ENCODE measurements at places on chromosomes 3 and 15. TPM values are rescaled to one million over a fixed set of nuclear protein-coding genes. Genes with fewer than 3 reads are reported as not detected.

SAMMSON gene
- not detected for total RNA-seq

PPP2R3A gene
- 22.5 TPM for total RNA-seq

PLAAT1 gene
- 4.8 TPM for total RNA-seq

CAMK2N2 gene
- total RNA-seq = 1.1 TPM

STOML1 gene
- total RNA-seq = 19.9 TPM

DOCK3 gene
- 1.0 TPM for total RNA-seq

SERINC4 gene
- not detected for total RNA-seq

AQP9 gene
- not detected for total RNA-seq

SPTBN5 gene
- under 0.01 TPM for total RNA-seq

GLDN gene
- 0.74 TPM for total RNA-seq

EIF4E3 gene
- 0.07 TPM for total RNA-seq

NSMCE3 gene
- total RNA-seq = 13.5 TPM

TM4SF4 gene
- total RNA-seq = not detected

UBXN7 gene
- total RNA-seq = 9.1 TPM

PAQR5 gene
- 1.3 TPM for total RNA-seq

ZKSCAN7 gene
- 1.9 TPM for total RNA-seq

ARMC8 gene
- total RNA-seq = 47.9 TPM

IMPDH2 gene
- 112 TPM for total RNA-seq

ZIC4 gene
- 0.02 TPM for total RNA-seq

CCR1 gene
- total RNA-seq = 5.6 TPM

PRR20G gene
- total RNA-seq = not detected

DAPK2 gene
- 7.3 TPM for total RNA-seq

CKMT1A gene
- not detected for total RNA-seq

SLC12A1 gene
- total RNA-seq = not detected

ANKUB1 gene
- not detected for total RNA-seq

TEX55 gene
- total RNA-seq = not detected

CYP8B1 gene
- total RNA-seq = not detected

P4HTM gene
- total RNA-seq = 25.7 TPM

SEMA3G gene
- not detected for total RNA-seq

CNTN3 gene
- not detected for total RNA-seq

ACTC1 gene
- total RNA-seq = 2.9 TPM

CSPG4 gene
- 3.4 TPM for total RNA-seq

CYP19A1 gene
- 0.86 TPM for total RNA-seq

JAGN1 gene
- total RNA-seq = 30.6 TPM

GOLGA8S gene
- not detected for total RNA-seq

ABHD14A gene
- total RNA-seq = 17.8 TPM

FGF7 gene
- 11.5 TPM for total RNA-seq

EAF2 gene
- 8.3 TPM for total RNA-seq

CLDN18 gene
- total RNA-seq = not detected

GOLGA6L10 gene
- total RNA-seq = 0.25 TPM

ST3GAL6 gene
- total RNA-seq = 11.6 TPM

VEPH1 gene
- total RNA-seq = 54.4 TPM

LINS1 gene
- 16.9 TPM for total RNA-seq

AP3S2 gene
- 58.8 TPM for total RNA-seq

C3orf49 gene
- total RNA-seq = not detected

MAP2K1 gene
- 65.6 TPM for total RNA-seq

COLQ gene
- 0.12 TPM for total RNA-seq

CCDC39 gene
- total RNA-seq = not detected

MUC13 gene
- not detected for total RNA-seq

ATG7 gene
- total RNA-seq = 68.7 TPM

PLSCR5 gene
- not detected for total RNA-seq

TAGLN3 gene
- total RNA-seq = 3.2 TPM

HSPBAP1 gene
- 5.5 TPM for total RNA-seq

FAM174B gene
- 19.9 TPM for total RNA-seq

NEK11 gene
- 8.1 TPM for total RNA-seq

P2RY12 gene
- not detected for total RNA-seq

SLC6A11 gene
- total RNA-seq = not detected

WNT5A gene
- 113 TPM for total RNA-seq

Data from M059J (cell line).